ENCODE measurements at places on chromosomes 5 and 9.
A peak's percentile ranks its signal among the peaks of the same experiment; 100 is the strongest.

DNA sequence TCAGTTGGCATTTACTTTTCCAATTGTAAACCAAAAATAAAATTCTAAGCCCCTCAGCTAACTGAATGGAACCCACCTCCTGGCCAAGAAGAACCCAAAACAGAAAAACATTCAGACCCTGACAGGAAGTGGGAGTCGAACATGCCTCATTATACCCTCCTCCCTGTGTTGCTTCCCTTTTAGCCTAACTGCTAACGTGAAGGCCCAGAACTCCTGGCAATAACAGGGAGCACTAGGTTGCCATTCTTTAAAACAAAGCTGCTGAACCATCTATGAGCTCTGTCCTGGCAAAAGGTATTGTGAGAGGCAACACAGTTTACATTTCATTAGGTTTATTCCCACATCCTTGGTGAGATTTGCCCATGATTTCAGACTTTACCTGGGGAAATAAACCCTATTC lies 481.4 kb downstream of the CHSY3 start:
- no peak for DNase-seq

- no peak for DNase-seq
Measured at GRCh38 chr9:125038166-125038565, 97.3 kb upstream of the GOLGA1 start.

DNA sequence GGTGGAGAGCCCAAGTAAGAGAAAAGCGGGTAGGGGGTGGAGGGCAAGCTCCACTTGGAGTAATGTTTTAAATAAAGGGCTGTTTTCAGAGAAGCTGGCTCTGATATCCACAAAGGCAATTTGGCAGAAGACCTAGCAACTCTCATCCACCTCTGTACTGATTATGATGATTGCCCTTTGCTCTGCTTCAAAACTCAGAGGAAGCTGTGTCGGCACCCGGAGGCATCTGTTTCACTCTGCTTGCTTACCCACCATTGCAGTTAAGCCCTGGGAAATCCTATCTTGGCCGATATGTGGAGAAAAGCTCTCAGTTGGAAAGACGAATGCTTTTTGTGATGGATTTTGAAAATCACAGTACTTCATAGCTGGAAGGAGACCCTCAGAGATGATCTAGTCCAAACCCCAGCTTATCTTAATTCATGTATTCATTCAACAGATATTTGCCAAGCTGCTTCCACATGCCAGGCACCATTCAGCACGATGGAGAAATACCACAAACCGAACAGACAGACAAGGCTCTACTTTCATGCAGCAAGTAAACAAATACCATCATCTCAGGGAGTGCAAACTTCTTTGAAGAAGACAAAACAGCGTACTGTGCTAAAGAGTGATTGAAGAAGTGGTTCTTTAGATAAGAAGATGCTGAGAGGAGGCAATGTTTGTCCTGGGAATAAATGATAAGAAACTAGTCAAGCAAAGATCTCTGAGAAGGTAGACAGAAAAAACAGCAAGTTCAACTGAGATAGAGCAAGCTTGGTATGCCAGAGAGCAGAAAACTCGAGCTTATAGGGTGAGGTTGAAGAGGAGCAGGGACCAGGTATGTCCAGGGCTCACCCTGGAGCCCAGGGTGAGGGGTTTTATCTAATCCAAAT lies 140.4 kb upstream of the SPDL1 start:
- DNase-seq: no peak

DNA sequence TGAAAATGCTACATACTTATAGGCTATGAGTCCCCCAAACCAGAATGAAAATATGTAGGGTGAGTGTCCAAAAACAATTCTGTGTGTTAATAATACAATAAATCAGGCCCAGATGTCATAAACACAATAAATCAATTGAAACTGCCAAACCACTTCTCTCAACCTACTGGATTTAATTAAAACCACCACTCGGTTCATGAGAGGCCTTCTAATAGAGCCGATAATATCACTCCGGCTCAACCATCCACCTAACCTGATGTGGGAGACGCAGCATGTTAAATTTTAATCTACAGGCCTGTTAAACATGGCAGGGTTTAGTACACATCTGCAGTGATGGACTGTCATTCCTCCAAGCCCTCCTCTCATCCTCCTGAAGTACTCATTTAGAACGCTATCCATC lies 734.5 kb upstream of the ZNF608 start:
- DNase-seq: no peak

GRCh38 chr5:56534102-56534829 lies 281.1 kb upstream of the MAP3K1 start:
- DNase-seq: peak; percentile 34

DNA sequence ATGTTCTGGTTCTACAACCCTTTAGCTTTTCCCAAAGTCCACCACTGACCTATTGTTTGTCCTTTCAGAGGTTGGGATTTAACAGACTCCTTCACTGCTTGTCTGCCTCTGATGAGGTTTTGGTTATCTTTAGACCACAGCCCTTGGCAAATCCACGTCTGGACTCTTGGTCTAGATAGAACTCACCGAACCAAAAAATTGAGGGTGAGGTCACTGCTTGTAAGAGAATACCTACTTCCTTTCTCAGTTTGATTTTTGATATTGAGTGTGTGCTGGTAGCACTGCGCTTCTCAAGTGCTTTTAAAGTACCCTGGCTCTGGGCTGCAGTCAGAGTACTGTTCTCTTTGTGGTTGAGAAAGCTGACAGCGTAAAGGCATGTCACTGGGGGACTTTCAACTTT lies 61.7 kb downstream of the JMY start:
- no peak for DNase-seq

GRCh38 chr9:114278356-114278755 lies 44.5 kb upstream of the ORM1 start:
- DNase-seq: no peak

GRCh38 chr5:3353561-3353960 lies 242.1 kb upstream of the IRX1 start:
- no peak for DNase-seq

GRCh38 chr5:143135832-143136551 lies 267.5 kb downstream of the NR3C1 start:
- no peak for DNase-seq

DNA sequence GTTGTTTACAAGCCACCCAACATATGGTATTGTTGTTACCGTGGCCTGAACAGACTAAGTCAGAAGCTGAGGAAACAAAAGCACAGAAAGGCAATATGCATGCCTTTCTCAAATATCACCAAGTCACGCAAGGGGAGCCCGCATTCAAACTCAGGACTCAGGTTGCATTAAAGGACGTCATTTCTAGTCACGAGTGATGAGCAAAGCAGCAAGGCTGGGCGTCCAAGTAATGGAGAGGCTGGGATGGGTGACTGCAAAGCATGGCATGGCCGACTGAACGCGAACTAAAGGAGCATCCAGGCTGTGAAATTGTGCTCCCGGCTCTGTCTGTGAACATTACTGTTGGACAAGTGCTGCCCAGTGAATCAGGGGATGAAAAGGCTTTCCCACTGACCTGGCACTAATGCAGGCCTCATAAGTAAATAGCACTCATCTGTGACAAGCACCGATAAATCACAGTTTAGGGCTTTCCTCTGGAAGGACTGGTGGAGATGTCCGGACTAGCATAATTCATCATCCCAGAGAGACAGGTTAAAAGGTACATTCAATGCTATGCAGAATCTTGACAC lies 202.8 kb downstream of the SPOCK1 start:
- peak; percentile 63 for DNase-seq

GRCh38 chr9:28651050-28651722 lies 1077.9 kb upstream of the C9orf72 start:
- no peak for DNase-seq

DNA sequence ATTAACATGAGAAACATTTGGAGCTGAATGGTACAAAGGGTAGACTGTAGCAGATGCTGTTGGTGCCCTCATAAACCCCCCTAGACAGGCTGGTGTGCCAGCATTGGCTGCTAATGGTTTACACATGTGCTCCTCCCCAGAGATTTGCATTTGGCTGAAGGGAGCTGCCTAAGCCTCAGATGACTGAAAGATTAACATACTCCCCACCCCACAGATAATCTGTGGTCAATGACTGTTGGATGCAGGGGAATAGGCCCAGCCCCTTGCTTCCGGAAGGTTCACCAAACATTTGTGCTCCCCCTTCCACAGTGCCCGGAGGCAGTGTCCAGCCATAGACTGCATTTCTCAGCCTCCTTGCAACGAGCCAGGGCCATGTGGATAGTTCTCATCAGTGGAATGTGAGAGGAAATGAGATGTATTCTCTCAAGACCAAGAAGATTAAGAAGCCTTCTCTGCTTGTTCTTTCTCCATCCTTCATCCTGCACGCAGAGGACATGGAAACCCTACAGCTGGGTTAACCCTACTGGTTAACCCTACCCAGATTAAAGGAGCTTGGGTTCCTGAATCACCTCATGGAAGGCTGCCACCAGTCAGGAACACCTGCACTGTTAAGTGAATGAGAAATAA lies 79.6 kb downstream of the PHAX start:
- DNase-seq: no peak

- DNase-seq: no peak
Measured at GRCh38 chr5:109038209-109038840, 290.6 kb downstream of the FER start.

DNA sequence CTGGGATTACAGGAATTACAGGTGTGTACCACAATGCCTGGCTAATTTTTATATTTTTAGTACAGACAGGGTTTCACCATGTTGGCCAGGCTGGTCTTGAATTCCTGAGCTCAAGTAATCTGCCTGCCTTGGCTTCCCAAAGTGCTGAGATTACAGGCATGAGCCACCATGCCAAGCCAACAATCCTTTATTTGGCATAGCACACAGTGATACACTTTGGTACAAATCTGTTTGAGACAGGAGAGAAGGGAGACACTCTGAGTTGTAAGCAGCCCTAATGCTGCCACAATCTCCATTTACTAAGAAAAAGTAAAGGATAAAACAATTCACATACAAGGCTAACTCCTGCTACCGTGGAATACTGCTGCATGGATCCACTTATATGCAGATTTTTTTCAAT lies 177.8 kb downstream of the RAPGEF6 start:
- no peak for DNase-seq

DNA sequence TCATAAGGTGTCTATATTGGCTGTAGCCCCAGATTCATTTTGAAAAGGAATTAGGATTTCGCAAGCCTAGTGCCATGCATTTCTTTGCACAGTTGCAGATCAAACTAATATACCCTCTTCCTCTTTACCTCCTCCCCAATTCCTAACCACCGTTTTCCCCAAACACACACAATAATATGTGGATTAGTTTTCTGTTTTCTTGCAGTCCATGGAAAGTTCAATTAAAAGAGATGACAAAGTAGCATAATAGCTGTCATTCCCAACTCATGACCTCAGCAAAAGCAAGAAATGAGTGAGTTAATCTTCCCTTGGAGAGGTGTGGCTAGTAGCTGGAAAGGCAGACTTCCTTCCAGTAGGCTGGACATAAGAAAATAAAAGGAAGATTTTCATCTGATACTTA lies 349.1 kb downstream of the TMEM232 start:
- DNase-seq: no peak

DNA sequence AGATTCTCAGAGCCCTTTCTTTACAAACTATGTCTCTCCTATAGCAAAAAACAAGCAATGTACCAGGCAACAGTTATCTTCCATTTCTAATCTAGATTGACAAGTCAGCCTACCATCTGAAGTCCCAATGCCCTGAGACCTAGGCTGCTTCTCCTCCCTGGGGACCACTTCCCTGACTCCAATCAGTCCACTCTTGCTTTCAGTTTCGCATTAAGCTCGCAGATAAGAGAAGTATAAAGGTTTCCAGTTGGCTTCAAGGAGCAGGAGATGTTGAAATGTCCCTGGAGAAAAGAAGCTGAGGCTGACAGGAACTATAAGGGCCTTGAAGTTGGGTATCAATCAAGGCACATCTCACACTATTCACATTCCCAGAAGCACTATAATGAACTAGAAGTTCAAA lies 32.3 kb downstream of the ERP44 start:
- DNase-seq: no peak

Data from cerebellar cortex (tissue), 1 donor.